ENCODE measurements at places on chromosomes 6 and 20.

GRCh38 chr6:134323698-134324097 lies 5.8 kb upstream of the SGK1 start:
- no peak overlapping the region for H3K27ac ChIP-seq
- H3K36me3 ChIP-seq: no peaks in the 10 kb centered on the region
- H3K4me1 ChIP-seq: no peaks in the 10 kb centered on the region
- no peak overlapping the region for H3K4me3 ChIP-seq

- no peak for DNase-seq
- peaks cover under 1% of the 10 kb centered on the region for H3K4me1 ChIP-seq
- no peaks in the 10 kb centered on the region for H3K27me3 ChIP-seq
- H3K36me3 ChIP-seq: no peaks in the 10 kb centered on the region
- no peak overlapping the region for H3K4me3 ChIP-seq
Measured at GRCh38 chr6:134525190-134525868, 207.4 kb upstream of the SGK1 start.

- H3K4me1 ChIP-seq: peaks cover 65% of the 10 kb centered on the region
- no peak for DNase-seq
- H3K36me3 ChIP-seq: peaks cover 11% of the 10 kb centered on the region
- H3K27ac ChIP-seq: peak overlapping the region; percentile 93
Measured at GRCh38 chr6:287489-287860, 4.8 kb upstream of the DUSP22 start.

DNA sequence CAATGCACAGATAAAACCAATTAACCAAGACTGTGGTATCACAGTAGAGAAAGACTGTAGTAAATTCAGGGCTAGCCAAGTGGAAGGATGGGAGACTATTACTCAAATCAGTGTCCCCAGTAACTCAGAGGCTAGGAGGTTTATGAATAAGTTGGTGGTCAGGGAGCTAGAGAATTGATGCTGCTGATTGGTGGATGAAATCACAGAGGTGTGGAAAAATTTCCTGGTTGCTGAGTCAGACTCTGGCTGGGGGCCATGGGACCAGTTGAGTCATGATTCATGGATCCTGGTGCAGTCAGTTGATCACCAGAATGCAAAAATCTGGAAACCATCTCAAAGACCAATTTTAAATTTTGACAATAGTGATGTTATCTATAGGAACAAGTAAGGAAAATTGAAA lies 555.9 kb downstream of the C6orf118 start:
- no peaks in the 10 kb centered on the region for H3K4me1 ChIP-seq
- H3K36me3 ChIP-seq: no peaks in the 10 kb centered on the region
- H3K4me3 ChIP-seq: no peak overlapping the region
- no peaks in the 10 kb centered on the region for H3K27me3 ChIP-seq
- DNase-seq: no peak

DNA sequence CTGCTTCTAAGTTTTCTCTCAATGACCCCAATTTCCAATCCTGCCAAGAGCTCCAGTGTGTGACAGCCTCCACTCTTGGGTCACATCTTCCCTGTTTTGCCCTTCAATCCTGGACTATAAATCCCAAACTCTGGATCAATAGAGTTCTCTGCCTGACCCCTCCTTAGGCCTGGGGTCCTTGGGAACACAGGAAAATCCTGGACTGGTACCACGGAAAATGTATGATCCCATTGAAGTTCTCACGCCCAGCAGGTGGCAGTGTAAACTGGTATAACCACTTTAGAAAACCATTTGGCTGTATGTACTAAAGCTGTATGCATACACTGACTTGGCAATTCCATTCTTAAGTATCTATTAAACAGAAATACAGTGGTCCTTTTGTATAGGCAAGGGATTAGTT lies 98.0 kb downstream of the SNAP25 start:
- no peaks in the 10 kb centered on the region for H3K27me3 ChIP-seq
- DNase-seq: no peak
- no peak overlapping the region for H3K27ac ChIP-seq
- no peaks in the 10 kb centered on the region for H3K36me3 ChIP-seq
- H3K4me1 ChIP-seq: no peaks in the 10 kb centered on the region
- no peak overlapping the region for H3K4me3 ChIP-seq

GRCh38 chr6:55818482-55818881 lies 56.9 kb downstream of the BMP5 start:
- H3K36me3 ChIP-seq: no peaks in the 10 kb centered on the region
- no peaks in the 10 kb centered on the region for H3K27me3 ChIP-seq
- H3K27ac ChIP-seq: no peak overlapping the region
- no peak for DNase-seq
- no peaks in the 10 kb centered on the region for H3K4me1 ChIP-seq

DNA sequence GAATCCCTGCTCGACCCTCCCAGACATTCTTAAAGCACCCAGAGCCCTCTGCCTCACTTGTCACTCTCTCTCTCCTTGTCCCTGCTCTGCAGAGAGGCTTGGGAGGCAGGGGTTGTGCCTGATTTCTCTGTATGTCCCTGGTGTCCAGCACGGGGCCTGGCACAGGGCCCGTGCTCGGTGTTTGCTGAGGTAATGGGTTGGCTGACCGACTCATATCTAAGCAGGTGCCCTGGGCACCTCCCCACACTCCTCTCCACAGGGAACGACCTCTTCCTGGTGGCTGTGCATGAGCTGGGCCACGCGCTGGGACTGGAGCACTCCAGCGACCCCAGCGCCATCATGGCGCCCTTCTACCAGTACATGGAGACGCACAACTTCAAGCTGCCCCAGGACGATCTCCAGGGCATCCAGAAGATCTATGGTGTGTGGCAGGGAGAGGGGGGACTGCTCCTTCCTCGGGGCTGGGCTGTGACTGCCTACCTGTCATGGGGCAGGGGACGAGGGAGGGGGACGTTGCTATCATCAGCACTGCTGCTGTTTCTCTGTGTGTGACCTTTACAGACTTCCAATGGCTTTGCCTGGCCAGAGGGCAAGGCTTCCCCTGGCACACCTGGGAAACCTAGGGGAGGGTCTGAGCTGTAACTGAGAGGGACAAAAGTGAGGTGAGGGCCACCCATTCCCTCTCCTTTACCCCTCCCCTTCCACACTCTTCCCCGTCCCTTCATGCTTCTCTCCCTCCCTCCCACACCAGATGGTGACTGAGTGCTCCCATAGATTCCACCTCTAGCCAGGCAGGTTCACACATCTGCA lies 14.2 kb downstream of the MMP24OS start:
- H3K36me3 ChIP-seq: peaks cover 43% of the 10 kb centered on the region
- no peak overlapping the region for H3K4me3 ChIP-seq

DNA sequence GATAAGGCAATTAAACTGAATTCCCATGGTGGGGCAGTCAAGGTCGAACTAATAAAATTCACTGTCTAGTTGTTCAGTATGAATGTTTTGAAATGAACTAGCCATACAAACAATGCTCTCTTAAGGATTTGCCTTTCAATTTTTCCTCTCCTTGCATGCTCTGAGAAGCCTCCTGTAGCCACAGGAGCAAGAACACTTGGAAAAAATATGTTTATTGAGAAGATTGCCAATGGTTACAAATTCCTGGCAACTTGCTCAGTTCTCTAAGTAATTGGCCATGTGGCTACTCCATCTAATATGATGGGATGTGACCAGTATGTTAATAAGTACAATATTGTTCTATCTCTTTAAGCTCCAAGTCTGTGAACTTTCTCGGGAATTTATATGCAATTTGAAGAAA lies 49.4 kb downstream of the FUT9 start:
- H3K36me3 ChIP-seq: no peaks in the 10 kb centered on the region
- no peaks in the 10 kb centered on the region for H3K4me1 ChIP-seq
- H3K27ac ChIP-seq: no peak overlapping the region
- H3K27me3 ChIP-seq: no peaks in the 10 kb centered on the region
- no peak for DNase-seq

DNA sequence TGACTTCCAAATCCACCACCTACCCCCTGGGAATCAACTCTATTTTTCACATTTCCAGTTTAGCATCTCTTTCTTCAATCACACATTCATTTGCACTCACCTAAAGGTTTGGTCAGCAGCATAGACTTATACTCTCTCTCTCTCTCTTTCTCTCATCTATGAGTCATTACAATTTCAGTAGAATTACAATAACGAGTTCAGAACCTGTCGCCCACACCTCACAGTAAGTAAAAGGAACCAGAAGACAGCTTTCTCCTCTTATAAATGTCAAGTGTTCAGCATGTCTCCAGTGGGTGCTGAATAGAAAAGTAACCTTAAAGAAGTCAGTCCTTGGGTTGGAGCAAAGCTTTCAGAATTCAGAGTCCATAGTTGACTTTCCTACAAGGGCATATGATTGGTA lies 1.1 kb upstream of the PHACTR1 start:
- H3K27me3 ChIP-seq: peaks cover 17% of the 10 kb centered on the region
- no peak for DNase-seq
- H3K4me1 ChIP-seq: no peaks in the 10 kb centered on the region
- H3K27ac ChIP-seq: no peak overlapping the region
- no peaks in the 10 kb centered on the region for H3K36me3 ChIP-seq
- no peak overlapping the region for H3K4me3 ChIP-seq

DNA sequence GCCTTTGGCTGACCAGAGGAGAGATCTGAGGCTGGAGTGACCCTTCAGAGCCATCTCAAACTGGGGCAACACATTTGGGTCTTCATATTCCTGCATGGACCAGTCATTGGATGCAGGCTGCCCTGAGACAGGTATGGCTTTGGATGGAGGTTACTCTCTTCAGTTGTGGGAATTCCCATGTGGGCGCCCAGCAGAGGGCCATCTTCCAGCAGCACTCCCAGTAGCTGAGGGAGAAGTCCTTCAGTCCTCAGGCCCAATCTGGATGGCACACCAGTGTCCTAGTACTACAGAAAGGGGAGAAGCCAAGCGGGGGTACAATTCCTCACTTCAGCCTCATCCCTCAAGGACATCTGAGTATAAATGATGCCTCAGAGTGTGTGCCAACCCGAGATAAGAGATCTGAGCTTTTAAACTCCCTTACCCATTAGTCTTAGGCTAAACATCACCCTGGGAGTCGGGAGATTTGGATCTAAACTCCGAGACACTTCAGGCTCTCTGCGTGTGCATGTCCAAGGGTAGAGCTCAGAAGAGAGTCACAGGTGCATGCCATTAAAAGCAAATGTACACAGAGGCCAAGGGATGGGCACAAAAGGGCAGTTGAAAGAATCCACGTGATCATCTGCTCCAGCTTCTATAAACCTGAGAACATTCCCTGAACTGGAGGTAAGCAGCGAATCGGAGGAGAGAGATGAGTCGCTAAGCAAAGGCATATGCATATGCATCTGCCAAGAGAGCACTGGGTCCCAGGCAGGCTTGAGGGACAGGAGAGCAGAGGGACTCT lies 204.6 kb downstream of the CD83 start:
- DNase-seq: no peak
- peaks cover 32% of the 10 kb centered on the region for H3K4me1 ChIP-seq
- H3K36me3 ChIP-seq: no peaks in the 10 kb centered on the region
- H3K27ac ChIP-seq: no peak overlapping the region
- H3K27me3 ChIP-seq: no peaks in the 10 kb centered on the region

- H3K27ac ChIP-seq: no peak overlapping the region
- DNase-seq: no peak
- H3K27me3 ChIP-seq: no peaks in the 10 kb centered on the region
Measured at GRCh38 chr6:101595276-101595675, 201.8 kb downstream of the GRIK2 start.

GRCh38 chr6:167093922-167094432 lies 28.9 kb upstream of the CCR6 start:
- H3K4me1 ChIP-seq: peaks cover 100% of the 10 kb centered on the region
- peak overlapping the region; percentile 94 for H3K4me3 ChIP-seq
- peak; percentile 84 for DNase-seq
- peaks cover 12% of the 10 kb centered on the region for H3K36me3 ChIP-seq

GRCh38 chr6:104702126-104702841 lies 157.4 kb downstream of the HACE1 start:
- no peaks in the 10 kb centered on the region for H3K36me3 ChIP-seq
- DNase-seq: no peak
- no peak overlapping the region for H3K27ac ChIP-seq
- no peaks in the 10 kb centered on the region for H3K27me3 ChIP-seq
- no peak overlapping the region for H3K4me3 ChIP-seq
- H3K4me1 ChIP-seq: peaks cover 7% of the 10 kb centered on the region

DNA sequence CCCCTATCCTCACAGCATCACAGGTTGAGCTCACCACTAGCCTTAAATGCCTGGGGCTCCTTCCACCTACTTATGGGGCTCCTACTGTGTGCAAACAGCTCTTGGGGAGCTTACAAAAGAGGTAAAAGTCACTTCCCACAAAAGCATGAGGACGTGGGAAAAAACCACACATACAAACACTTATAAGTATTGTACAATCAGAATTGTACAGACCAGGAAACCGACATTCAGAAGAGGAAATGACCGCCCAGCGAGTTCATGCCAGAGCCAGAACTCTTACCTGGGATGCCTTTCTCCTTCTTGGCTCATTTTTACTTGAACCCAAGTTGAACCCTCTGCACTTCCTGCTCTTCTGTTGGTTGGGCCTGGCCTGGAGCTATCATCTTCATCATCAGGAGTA lies 6.3 kb upstream of the PPP1R16B start:
- H3K36me3 ChIP-seq: no peaks in the 10 kb centered on the region
- H3K27ac ChIP-seq: no peak overlapping the region
- no peak overlapping the region for H3K4me3 ChIP-seq
- no peaks in the 10 kb centered on the region for H3K27me3 ChIP-seq
- DNase-seq: no peak

GRCh38 chr6:12097791-12098190 lies 85.7 kb downstream of the HIVEP1 start:
- H3K27ac ChIP-seq: no peak overlapping the region
- H3K4me1 ChIP-seq: peaks cover 20% of the 10 kb centered on the region

DNA sequence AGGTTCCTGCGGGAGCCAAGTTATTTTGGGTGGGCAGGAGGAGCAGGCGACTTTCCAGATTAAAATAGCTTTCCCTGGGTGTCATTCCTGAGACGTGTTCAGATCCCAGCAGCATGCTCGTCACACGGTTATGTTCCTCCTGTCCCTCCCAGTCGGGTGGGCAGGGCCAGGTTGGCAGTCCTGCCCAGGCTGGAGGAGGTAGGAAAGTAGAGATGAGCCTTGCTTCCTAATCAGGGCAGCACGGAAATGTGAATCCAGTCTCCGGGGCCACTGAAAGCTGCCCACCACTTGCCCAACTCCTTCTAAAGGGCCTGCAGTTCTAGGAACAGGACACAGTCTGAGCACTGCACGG lies 137.0 kb downstream of the MRPL14 start:
- no peak overlapping the region for H3K4me3 ChIP-seq
- no peak overlapping the region for H3K27ac ChIP-seq
- no peaks in the 10 kb centered on the region for H3K36me3 ChIP-seq
- peaks cover 7% of the 10 kb centered on the region for H3K27me3 ChIP-seq

All from activated B cell treated with CpG ODN at 0.5 μM for 24 hours (primary cell).